ENCODE measurements at places on chromosomes 5 and 9.

DNA sequence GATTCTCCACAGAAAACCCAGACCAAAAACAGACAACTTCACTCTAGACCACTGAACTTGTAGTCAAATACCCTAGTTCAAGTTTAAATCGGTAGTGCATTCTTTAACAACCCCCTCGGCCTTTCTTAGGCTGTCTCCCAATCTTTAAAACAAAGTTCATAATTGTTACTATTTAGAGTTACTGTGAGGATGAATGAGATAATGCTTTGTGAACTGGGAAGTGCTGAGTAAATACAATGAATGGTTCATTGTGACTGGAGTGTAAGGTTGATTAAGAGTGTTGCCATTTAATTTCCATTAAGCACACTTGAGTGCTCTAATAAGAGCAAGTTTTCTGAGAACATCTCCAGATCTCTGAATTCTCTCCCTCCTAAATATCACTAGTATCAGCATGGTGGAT lies 228.8 kb upstream of the PIK3R1 start:
- no peak for DNase-seq

DNA sequence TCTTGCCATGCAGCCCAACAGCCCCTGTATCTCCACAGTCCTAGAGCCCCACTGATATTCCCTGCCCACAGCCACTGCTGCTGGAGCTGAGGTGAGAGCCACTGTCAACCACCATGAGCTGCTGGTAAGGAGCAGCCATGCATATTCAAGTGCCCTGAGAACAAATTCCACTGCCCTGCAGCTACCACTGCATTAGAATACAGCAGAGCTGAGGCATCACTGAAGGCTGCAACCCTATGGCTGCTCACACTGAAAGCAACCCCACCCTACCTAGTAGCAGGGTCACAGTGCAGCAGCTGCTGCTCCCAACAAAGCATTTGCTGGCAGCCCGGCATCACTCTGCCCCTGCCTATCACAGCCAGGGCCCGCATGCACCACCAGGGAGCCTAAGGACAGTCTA lies 68.6 kb downstream of the SKIC3 start:
- no peak for DNase-seq

DNA sequence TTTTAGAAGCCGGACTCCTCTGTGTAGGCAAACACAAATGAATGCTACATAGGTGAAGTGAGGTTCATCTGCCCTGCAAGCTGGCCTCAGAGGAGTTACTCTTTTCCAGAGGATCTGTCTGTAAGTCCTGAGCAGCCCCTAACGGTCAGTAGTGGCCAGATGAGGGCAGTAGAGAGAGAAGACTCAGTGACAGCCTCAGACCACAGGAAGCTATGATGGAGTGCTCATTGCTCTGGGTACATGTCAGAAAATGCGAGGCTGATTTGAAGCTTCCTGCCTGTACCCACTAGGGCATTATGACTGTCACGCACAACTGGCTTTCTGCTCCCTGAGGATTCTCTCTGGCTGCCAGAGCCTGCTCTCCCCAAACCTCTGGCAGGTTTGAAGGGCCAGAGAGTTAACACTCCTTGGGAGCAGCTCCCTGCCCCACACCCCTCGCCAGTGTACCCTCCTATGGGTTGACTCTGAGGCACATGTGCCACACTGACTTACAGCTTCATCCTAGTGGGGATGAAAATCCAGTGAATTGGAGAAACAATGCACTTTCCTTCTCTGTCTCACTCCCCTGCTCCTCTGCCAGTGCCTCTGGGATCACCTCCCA lies 141.5 kb downstream of the GABRG2 start:
- peak; percentile 68 for DNase-seq

GRCh38 chr9:97706246-97706645 lies 9.1 kb upstream of the XPA start:
- DNase-seq, result no peak

DNA sequence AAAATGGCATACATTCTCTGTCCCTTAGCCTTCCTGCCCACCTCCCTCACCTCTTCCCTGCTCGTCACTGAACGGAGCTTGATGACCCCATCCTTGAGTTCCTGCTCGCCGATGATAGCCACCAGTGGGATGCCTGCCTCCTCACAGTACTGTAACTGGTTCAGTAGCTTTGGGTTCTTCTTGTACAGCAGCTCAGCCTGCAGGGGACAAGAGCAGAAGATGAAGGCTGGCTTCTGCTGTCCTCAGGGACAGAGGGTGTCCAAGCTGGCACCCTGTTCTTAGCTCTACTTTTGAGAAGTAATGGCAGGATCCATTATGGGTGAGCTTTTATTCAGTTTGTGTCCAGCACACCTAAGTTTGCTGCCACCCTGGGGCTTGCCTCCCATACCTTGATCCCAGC lies 1.3 kb upstream of the DND1 start:
- DNase-seq, result no peak

- DNase-seq, result no peak
Observed at GRCh38 chr5:93017849-93018248, 563.2 kb downstream of the NR2F1-AS1 start.

- no peak for DNase-seq
Observed at GRCh38 chr5:38905516-38905915, 59.7 kb downstream of the OSMR start.

GRCh38 chr5:149419532-149419858 lies 40.4 kb upstream of the IL17B start:
- DNase-seq, result no peak

DNA sequence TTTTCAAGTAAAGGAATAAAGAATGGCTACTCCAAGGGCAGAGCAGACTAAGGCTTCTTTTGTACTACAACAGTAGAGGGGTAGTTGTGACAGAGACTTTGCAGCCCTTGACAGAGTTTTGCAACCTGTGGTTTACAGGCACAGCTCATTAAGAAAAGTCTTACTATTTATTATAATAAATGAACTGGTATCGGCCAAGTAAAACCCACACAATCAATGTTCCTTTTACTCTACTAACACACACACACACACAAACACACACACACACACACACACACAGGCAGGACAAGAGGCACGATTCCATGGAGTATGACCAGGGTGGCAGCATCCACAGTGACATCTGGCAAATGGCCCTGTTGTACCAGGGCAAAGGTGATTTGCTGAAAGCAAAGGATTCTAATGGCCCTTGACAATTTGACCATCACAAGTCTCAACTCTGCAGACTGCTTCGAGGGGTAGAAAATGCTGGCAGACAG lies 59.1 kb upstream of the GOLPH3 start:
- DNase-seq, result no peak

DNA sequence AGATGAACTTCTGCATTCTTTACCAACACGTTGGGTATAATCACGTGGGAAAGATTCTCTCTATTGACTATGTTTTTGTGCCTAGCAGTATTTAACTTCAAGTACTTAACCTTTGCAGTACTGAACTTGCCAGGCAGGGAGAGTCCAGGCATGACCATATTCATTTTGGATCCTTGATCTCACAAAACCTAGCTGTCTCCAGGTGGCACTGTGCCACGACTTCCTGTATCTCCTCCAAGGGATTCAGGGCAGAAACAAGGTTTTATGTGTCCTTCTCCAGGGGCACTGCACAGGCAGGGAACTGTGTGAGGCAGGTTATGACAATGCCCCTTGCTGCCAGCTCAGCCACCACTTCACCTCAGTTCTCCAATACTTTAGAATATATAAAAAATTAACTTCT lies 11.7 kb upstream of the IFNA5 start:
- DNase-seq, result no peak

DNA sequence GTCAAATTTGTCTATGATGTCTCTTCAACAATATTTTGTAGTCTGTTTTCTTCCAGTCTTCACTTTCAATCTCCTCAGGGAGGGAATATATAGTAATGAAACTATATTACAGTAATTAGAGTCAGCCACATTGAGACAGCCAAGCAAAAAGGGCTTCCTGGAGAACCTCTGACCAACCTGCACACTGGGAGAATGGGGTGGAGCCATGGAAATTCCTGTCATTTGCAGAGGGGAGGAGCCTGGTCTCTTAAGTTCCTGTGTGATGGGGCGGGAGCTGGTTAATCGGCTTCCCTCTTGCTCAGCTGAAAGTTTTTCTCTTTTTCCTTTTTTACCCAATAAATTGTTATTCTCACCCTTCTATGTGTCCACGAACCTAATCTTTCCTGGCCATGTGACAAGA lies 1220.0 kb downstream of the PTPRD start:
- DNase-seq, result no peak

- DNase-seq, result no peak
Observed at GRCh38 chr5:93995126-93995621, 253.8 kb upstream of the POU5F2 start.

GRCh38 chr9:3585606-3586005 lies 59.8 kb upstream of the RFX3 start:
- DNase-seq, result no peak

- no peak for DNase-seq
Observed at GRCh38 chr9:29211580-29212396, 1638.5 kb upstream of the C9orf72 start.

GRCh38 chr9:111350556-111350955 lies 20.5 kb upstream of the OR2K2 start:
- no peak for DNase-seq

DNA sequence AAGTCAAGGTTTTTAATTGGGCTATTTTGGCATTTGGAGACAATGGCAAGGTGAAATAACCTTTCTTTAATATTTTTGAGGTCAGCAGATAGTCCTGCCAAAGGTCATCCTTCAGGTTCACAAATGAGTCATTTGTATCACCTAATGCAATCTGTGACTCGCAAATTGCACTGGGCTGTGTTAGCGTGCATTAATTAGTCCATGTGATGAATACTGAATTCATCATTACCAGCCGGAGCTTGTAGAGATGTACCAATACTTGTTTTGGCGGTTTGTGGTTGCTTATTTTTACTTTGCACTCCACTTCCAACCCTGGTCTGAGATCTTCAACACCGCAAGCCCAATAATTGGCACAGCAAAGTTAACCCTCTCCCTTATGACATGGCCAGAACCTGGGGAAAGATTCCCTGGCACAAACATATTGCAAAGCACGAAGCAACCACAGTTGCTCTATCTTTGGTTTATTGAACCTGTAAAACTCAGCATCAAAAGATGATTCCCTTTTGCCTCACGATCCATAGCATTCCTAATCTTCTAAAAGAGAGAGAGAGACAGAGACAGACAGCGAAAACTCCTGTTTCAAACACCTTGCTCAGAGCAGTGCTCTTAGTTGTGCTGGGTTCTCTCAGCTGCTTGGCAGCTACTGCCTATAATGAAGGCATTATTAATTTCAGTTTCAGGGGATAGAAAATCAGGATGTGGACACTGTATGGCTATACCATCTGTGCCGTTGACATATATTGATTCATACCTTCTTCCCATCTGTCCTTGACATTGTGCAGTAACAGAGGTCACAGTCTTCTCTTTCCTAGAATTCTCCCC lies 178.1 kb downstream of the EBF1 start:
- no peak for DNase-seq

DNA sequence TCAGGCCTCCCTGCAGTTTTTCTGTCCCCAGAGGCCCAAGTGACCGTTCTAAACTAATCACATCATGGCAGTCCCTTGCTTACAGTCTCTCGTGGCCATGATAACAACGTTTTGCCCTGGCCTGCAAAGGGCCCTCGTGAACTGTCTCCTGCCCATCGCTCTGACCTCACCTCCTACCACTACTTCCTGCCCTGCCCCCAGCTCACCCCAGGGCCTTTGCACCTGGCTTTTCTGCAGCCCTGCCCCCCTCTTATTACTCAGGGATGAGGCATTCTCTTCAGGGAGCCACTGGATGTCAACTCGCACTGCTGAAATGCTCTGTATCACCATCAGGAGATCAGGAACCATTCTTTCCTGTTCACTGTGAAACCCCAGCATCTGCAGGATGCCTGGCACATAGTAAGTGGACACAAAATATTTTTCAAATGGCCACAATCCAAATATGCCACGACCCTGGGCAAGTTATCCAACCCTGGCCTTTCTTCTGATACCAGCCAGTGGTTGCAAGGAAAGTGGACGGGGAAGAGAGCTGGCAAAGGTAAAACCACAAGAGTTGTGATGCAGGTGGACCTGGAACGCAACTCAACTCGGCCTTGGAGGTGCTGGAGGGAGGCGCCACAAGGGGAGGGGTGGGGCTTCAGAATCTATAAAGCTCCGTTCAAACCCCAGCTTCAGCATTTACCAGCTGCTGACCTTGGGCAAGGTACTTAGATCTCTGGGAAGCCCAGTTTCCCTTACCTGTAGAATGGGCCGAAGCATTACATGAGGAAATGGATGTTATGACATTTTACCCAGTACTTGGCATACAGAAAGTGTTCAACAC lies 1.7 kb downstream of the SNCB start:
- DNase-seq, result no peak

DNA sequence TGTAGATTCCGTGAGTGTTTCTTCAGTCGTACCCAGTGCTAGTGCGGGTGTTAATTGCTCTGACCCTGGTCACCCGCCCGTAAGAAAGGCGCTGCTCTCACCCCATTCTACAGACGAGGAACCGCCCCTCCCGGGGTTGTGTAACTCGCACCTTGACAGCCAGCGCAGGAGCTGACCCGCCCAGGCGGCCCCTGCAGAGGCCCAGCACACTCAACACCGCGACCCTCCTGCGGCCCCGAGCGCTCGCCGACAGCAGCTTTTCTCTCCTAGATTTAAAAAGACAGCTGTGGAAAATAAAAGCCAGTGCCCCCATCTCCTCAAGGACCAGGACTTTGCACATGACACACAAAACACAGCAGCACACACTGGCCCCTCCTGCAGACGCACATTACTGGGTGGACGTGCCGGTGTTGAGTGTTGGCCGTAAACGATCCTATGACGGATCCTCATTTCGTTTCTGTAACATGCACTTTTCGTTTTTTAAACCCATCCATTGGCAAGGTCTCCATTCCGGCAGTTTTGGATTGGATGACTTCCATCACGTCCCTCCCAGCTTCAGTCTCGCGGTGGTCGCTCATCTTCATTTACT lies 22.9 kb downstream of the OR2V2 start:
- no peak for DNase-seq

DNA sequence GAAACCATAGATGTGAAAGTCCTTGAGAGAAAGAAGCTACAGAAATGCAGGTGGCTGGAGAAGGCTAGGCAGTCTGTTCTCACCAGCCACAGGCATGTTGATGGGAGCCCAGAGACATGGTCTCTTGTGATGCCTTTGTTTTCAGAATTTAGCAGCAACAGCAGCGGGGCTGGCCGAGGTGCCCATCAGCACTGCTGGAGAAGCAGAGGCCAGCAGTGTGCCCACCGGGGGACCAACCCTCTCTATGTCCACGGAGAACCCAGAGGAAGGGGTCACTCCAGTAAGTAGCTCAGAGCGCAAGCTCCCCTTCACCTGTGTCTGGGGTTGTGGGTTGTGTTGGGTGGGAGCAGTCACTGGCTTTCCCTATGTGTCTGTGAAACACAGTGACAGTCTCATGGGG lies 59.6 kb downstream of the COL15A1 start:
- no peak for DNase-seq

DNA sequence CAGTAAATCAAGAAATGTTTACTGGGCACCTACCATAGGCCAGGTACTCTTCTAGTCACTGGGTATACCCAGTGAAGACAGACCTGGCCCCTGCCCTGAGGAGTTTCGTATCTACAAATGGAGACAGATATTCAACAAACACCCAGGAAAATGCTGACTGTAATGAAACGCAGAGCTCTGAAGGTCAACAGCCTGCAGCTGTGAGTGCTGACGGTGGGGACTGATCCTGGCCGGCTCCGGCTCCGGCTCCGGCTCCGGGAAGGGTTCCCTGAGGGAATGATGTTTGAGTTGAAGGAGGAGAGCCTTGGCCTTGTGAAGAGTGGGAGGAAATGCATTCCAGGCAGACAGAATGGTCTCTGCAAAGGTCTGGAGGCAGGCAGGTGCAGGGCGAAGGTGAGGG lies 23.1 kb downstream of the FGFR4 start:
- no peak for DNase-seq

All from NAMALWA (cell line).